ENCODE measurements at places on chromosomes 4 and X. TPM values are rescaled to one million over a fixed set of nuclear protein-coding genes. Genes with fewer than 3 reads are reported as not detected.

DNA sequence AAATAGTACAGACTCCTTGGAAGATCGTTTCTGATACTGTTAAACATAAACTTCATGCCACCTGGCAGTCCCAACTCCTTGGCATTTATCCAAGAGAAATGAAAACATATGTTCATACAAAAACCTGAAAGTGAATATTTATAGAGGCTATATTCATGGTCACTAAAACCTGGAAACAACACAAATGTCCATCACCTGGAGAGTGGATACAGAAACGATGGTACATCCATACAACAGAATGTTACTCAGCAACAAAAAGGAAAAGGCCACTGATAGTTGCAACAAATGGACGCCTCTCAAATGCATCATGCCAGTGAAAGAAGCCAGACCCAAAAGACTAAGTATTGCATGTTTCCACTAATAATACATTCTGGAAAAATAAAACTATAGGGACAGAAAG, 34.0 kb upstream of the SORBS2 start:
- DNase-seq: no peak

DNA sequence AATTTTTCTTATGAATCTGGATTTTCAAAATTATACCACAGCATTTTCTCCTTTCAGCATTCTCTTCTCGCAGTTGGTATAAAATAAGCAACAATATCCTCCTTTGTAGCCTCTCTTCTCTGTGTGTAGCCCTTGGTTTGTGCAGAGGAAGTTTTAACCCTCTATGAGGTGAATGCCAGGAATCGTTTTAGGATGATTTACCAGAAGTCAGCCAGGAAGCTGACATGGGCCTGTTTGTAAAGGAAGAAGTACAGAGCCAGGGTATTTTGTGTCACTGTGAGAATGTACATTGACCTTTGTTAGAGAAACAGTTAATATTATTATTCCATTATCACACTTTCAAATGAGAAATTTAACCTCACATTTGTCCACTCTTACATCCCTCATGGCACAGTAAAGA, 88.9 kb upstream of the RPL34 start:
- peak; percentile 16 for DNase-seq

The LRPAP1 gene
- 152 TPM for total RNA-seq

The POF1B gene
- total RNA-seq: not detected

DNA sequence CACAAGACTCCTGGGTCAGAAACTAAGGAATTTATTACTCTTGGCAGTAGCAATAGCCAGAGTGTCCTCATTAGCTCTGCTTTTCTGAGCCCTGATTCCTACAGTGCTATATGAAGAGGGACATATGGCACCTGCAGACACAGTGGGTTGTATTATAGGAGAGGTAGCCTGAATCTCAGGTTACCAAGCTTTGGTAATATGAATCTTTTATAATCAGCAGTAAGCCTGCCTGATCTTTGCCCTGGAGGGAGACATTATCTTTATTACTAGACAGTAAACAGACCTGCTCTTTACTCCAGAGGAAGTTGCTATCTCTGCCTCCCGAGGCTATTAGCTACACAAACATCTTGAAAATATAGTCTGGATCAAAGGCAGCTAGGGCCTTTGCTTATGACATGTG, 62.5 kb upstream of the HOPX start:
- DNase-seq: no peak

The SLC39A8 gene
- total RNA-seq: 6.7 TPM

The MTTP gene
- not detected for total RNA-seq

The INPP4B gene
- 2.8 TPM for total RNA-seq

DNA sequence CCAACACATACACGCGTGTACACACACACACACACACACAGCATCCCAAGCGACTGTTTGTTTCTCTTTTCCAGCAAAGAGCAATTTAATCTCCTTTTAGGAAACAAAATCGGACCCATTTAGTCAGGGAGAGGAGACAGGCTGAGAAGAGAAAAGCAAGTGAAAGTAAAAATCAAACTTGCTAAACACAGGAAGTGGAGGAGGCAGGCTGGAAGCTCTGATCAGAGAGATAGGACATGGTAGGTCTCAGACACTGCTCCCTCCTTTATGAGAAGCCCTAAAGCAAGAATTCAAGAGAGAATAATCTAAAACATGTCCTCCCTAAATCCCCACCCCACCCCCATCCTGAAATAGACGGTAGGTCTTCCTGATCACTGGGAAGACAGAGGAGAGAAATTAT, 62.3 kb downstream of the GPC3 start:
- no peak for DNase-seq

- DNase-seq: no peak
These were observed 12.1 kb upstream of the TENM3 start for GRCh38 chr4:182231080-182231479.

- no peak for DNase-seq
These were observed 809 bp upstream of the H2AZ1 start for GRCh38 chr4:99950913-99951254.

DNA sequence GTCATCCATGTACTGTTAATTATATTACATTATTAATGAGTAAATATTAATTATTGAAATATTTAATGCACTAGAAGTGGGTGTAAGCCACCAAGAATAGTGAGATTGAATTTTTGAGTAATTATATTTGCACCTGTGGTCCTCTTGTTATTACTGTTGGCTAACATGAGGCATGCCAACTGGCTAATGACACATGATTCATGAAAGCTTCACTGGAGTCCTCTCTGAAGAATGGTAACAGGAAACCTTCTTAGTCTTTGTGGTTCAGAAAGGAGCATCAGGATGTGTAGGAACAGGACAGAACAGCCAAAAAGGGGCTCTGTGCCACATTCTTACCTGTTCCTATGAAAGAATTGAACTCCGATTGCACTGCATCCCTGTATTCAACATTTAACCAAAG, 65.2 kb downstream of the SLC4A4 start:
- no peak for DNase-seq

The GC gene
- total RNA-seq: not detected

DNA sequence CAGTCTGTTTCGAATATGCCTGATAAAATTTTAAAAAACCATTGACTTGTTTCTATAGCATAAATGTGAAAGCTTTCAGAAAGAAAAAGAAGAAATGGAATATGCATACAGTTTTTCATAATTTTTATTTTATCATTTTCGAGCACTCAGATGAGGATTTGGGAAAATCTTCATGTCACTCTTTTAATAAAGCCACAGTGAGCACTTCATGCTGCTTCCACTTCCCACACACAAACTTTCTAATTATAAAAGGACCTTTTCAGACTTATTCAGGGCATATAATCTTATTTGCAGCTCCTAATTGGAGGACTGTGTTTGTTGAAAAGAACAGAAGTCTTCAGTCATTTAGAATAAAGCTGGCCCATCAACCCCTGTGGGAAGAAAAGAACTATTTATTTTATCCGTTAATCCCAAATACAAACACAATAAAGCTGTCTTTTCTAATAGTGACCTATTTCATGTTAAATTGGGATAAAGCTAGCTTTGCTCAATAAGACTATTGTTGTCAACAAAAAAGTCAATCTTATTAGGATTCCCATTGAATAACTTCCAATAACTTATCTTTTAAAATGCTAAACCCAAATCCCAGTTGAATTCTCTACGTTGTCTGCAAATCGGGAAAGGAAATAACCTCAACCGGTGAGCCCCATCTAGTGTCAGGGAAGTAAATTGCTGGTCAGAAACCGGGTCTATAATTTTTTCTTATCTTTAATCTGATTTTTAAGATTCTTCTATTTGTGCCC, 211.5 kb downstream of the PDGFRA start:
- DNase-seq: peak; percentile 42

The DCAF4L1 gene
- total RNA-seq: 0.15 TPM

The CWH43 gene
- total RNA-seq: not detected

DNA sequence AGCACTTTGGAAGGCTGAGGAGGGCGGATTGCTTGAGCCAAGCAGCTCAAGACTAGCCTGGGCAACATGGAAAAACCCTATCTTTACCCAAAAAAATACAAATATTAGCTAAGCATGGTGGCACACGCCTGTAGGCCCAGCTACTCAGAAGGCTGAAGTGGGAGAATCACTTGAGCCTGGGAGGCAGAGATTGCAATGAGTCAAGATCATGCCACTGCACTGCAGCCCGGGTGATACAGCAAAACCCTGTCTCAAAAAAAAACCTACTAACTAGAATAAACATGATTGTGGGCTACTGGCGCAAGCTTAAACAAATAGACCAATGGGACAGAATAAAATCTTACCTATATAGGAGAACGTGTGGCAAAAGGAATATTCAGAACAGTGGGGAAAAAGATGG, 7.3 kb downstream of the CDKL2 start:
- no peak for DNase-seq

- peak; percentile 57 for DNase-seq
These were observed 999.0 kb upstream of the ADGRL3 start for GRCh38 chr4:60201052-60201673.

- DNase-seq: no peak
These were observed 144.4 kb upstream of the GALNT7 start for GRCh38 chr4:173024203-173024602.

DNA sequence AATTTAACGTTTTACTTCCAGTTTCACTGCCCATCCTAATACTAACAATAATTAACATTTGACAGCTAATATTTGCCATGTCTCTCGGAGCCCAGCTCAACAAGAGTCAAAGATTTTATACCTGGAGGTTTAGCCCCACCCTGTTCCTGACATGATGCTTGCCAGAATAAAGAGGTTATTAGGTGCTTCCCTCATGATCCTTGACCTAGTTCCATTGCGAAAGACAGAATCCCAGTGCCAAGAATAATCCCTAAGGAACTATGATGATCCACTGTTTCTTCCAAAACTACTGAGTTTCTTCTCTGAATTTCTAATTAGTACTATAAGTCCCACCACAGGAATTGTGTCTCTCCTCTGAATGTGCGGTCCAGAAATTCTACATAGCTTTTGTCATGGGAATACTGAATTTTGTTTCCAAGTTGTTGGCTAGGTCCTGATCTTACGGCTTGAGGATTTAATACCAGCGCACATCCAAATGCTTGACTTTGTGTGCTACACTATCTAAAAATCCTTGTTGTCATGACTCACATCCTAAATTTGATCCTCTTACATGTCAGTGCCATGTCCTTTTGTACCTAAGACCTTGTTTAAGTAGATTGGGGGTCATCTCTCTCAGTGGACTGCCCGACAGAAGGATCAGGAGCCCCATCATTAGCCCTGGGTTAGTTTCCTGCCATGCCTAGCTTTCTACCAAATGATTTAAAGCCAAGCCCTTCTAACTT, 23.1 kb downstream of the ANTXR2 start:
- no peak for DNase-seq

- peak; percentile 44 for DNase-seq
These were observed 562.3 kb upstream of the DIPK2B start for GRCh38 chrX:45762699-45763647.

DNA sequence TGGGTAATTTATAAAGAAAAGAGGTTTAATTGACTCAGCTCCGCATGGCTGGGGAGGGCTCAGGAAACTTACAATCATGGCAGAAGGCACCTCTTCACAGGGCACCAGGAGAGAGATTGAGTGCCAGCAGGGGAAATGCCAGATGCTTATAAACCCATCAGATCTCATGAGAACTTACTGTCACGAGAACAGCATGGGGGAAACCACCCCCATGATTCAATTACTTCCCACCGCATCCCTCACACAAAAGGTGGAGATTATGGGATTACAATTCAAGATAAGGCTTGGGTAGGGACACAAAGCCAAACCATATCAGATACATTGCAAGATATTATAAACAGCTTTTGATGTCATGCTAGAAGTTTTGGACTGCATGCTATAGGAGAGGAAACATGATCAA, 204.3 kb downstream of the VEGFC start:
- DNase-seq: no peak

DNA sequence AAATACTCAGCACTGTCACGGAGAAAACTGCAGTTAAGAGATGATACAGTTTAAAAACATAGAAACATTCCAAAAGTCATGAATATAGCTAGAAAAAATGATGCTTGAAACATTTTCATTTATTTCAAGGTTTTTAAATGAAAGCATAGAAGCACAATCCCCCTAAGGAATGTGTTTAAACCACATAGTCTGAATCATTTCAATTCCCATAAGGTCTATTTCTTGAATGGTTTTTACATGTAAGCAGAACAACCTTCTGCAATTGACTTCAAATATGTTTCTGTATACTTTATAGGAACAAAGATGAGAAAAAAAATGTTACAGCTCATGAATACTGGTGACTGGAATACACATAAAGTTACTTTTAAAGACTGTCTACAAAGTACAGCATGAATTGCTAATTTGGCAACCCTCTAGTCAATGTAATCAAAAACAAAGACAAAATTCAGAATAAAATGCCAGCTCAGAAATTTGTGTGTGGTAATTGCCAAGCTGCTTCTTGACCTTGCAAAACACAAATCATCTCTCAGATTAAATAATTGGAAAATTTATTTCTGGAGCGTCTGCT, 886.4 kb upstream of the ADGRL3 start:
- no peak for DNase-seq

DNA sequence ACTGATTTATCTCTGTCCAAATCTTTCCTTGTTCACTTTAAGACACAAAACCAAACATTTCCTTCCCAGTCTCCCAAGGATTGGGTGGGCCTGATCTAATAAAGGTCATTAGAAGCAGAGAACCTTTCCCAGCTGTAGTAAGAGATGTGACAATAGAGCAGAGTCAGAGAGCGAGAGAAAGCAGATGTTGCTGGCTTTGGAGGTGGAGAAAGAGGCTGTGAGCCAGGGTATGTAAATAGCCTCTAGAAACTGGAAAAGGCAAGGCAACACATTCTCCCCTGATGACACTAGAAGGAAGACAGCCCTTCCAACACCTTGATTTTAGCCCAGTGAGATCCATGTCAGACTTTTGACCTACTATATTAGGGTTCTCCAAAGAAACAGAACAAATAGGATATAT, 337.5 kb upstream of the CASK start:
- DNase-seq: no peak

DNA sequence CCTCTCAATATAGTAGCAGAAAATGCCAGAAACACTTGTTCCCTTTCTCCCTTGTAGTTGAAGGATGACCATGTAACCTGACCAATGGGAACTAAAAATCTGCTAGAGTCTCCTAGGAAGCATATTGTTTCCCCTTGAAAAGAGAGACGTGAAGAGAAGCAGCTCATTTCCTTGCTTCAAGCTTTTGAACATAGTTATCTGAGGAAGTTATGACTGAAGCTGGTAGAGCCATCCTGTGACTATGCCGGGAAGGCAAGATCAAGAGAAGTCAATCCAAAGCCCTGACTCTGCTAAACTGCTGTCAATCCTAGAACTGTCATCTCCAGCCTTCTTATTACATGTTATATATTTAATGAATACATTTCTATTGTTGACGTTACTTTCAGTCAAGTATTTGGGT, 66.6 kb downstream of the EIF4E start:
- no peak for DNase-seq

DNA sequence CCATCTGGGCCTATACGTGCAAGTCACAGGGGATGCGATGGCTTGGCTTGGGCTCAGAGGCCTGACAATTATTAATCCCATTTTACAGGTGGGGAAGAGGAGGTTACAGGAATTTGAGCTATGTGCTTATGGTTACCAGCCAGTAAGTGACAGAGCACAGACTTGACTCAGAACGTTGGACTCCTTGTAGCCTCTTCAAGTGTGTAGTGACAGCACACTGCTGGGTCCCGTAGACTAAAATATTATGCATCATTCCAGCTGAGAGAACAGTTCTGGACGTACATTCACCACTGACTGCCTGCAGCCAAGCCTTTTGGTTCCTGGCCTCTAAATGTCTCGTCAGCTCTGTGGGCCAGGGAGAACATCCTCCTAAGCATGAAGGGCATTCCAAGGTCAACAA, 314.5 kb downstream of the GPAT3 start:
- no peak for DNase-seq

GRCh38 chr4:156749426-156750403, 221.9 kb downstream of the PDGFC start:
- no peak for DNase-seq

- DNase-seq: peak; percentile 65
These were observed 28.7 kb upstream of the BMP2K start for GRCh38 chr4:78747475-78747922.

- DNase-seq: no peak
These were observed 181.6 kb downstream of the NKX6-1 start for GRCh38 chr4:84317513-84317912.
